ENCODE measurements at places on chromosomes 7 and 10. TPM values are rescaled to one million over a fixed set of nuclear protein-coding genes. Genes with fewer than 3 reads are reported as not detected.

Gene GPR15LG
- polyA plus RNA-seq = 1.4 TPM

Gene PAPSS2
- polyA plus RNA-seq = 46.0 TPM

Gene IL6
- polyA plus RNA-seq = 2.1 TPM

Gene EGFR
- polyA plus RNA-seq = 22.9 TPM

Gene PHYHIPL
- 19.1 TPM for polyA plus RNA-seq

Gene SLC18A2
- polyA plus RNA-seq = 0.72 TPM

Gene CNNM1
- 0.79 TPM for polyA plus RNA-seq

Gene GRM3
- 0.16 TPM for polyA plus RNA-seq

Data from large intestine (tissue), 12 donors.